Stimulated activated CD8-positive, alpha-beta memory T cell treated with anti-CD3 and anti-CD28 coated beads, Interleukin-2, amount 100 ng/mL, for 1 hour (primary cell): ENCODE measurements at places on chromosomes 1 and 21.

GRCh38 chr1:221994274-221994698, 252.4 kb upstream of the DUSP10 start:
- DNase-seq, result no peak

GRCh38 chr21:44527983-44528633, 11.9 kb downstream of the KRTAP10-1 start:
- DNase-seq, result no peak

- no peak for DNase-seq
These were observed 943 bp upstream of the KIAA0040 start for GRCh38 chr1:175193527-175193910.

DNA sequence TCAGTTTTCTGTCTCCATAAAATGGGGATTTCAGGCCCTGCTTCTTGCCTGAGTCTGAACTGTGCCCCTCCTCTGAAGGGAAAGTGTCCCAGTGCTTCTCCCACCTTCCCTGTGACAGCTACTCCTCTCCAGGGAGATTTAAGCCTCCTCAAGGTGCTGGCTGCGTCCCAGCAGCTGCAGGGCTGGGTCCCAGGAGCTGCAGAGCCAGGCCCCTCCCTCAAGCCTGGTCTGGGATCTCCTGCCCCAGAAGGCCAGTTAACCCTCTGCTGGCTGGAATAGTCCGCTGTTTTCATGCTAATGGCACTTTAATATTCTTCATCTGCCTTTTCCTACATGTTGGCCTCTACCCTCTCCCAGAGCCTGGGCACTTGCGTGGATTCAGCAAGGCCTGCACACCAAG, 99.0 kb downstream of the PLXNA2 start:
- DNase-seq, result no peak

- no peak for DNase-seq
These were observed 383.7 kb downstream of the PRDM2 start for GRCh38 chr1:14083706-14084105.

DNA sequence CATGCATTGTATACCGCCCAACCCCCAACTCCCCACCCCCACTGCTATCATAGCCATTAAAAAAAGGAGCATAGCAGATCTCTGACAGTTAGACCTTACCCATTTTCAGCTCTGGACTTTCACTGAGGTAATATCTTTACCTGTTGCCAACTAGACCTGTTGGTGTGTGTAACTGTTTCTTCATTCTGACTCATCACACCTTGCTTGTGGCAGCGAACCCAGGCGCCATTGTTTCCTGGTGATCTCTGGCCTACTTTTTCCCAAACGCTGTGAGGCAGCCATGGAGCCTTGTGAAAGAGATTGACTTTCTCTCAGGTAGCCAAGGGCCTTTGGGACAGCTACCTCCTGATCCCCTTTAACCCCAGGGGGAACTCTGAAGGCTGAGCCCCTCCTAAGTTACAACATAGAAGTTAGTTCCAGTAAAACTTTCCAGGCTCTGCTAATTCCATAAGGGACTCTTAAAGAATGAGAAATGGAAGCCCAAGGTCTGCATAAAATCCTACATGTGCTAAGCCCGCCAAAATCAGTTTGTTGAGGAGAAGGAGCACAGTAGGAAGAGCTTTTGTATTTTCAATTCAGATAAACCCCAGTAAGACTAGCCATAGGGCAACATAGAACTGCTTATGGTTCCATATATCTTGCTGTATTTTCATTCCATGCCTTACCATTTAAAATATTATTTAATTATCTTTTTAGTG, 196.1 kb upstream of the CAMK1G start:
- no peak for DNase-seq

GRCh38 chr1:149936992-149937705, 470 bp upstream of the MTMR11 start:
- DNase-seq, result no peak
